ENCODE measurements at places on chromosomes 16 and 17.

DNA sequence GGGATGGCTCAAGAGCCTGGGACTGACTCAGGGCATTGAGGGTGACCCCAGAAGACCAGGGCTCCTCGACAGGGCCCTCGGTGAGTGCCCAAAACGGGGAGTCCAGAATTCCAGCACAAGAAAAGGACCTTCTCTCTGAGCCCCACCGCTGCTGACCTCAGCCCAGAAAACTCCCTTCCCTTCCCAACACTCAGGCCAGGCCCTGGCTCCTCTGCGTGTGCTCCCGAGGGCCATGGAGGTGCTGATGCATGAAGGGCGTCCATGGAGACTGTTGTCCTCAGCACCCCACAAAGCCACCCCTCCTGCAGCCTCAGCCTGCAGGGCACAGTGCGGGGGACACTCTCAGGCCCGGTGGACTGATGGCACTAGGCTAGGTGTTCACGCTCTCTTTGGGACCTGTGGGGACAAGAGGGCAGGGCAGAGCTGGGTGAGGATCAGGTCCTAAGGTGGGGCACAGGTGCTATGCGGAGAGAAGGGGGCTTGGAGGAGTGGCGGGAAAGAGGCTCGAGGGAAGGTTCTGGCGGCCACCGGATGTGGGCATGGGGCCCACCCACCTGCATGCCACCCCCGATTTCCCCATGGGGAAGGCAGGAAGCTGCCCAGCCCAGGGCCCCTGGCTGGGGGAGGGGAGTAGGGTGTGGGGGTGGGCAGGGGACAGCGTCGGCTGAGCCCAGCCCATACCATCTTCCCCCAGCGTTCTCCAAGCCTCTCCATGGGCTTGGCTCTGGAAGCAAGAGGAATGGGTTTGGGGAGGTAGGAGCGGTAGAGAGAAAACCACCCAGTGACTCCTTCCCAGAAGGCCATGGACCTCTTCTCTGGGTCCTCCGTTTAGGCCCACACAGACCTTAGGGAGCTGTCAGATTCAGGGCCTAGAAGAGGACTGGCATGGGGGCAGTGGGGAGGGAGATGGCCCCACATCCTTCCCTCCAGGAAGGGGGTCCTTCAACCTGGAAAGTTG lies 4.5 kb upstream of the TSPOAP1 start:
- no peak for DNase-seq

- peak; percentile 97 for DNase-seq
These were observed at the start of gene TOB1 for GRCh38 chr17:50866261-50866949. TOB1 (minus strand) TSS chr17:50866354; CDS start chr17:50864017, 2,337 bp downstream.

- DNase-seq, result no peak
These were observed 49.8 kb downstream of the IRX3 start for GRCh38 chr16:54236773-54237172.

GRCh38 chr16:2482708-2483534 lies 8.0 kb downstream of the TBC1D24 start:
- no peak for DNase-seq

- DNase-seq, result no peak
These were observed 355.7 kb downstream of the HAPSTR1 start for GRCh38 chr16:9447195-9447551.

DNA sequence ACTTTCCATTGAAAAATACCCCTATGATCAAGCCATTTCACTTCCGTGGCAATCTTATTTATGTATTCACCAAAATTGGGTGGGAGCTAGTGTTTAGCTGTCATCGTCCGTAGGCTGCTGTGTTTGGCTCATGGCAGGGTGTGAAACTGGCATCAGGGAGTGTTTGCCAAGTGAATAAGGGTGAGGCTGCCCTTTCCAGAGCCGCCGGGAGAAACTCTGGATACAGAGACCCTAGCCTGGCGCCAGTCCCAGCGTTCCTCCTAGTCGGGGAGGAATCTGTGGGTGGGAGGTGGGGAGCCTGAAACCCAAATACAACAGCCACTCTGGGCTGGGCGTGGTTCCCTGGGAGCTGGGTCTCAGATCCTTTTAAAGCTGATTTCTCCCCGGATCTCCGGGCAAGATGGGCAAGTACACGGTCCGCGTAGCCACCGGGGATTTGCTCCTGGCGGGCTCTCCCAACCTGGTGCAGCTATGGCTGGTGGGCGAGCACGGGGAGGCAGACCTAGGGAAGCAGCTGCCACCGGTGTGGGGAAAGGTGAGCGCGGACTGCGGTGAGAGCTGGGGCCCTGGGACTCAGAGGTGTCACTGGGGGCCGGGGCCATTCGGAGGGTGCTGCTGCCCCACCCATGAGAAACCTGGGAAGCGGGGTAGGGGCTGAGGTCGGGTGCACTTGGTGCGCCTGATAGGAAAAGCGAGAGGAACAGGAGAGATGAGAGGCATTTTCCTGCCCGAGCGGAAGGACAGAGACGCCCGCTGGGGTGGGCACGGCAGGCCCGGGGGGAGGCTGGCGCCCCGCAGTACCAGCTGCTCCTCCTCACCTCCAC lies 62.1 kb upstream of the TEKT1 start:
- no peak for DNase-seq

DNA sequence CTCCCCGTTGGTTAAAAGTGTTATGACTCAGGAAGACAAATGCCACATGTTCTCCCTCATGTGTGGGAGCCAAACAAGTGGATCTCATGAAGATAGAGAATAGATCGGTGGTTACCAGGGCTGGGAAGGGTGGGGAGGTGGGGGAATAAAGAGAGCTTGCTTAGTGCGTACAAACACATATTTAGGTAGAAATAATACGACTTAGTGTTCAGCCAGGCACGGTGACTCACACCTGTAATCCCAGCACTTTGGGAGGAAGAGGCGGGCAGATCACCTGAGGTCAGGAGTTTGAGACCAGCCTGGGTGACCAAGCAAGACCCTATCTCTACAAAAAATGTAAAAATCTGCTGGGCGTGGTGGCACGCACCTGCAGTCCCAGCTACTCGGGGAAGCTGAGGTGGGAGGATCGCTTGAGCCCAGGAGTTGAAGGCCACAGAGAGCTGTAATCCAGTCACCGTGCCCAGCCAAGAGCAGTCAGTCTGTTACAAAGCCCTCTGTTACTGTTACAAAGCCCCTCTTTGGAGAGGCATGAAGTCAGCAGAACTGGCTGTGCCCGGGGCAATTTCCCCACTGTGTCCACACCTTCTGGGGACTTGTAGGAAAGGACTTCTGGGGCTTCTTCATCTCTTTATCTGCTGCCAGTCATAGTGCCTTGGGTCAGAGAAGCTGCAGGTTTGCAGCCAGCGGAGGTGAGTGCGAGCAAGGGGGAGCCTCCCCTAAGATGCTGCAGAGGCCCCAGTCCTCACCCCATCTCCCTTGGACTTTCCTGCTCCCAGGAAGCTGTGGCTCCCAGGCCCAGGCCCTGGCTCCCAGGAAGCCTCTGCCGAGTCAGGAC lies 4.3 kb upstream of the ALDH3A1 start:
- DNase-seq, result no peak

- DNase-seq, result no peak
These were observed 37.6 kb downstream of the USP10 start for GRCh38 chr16:84737192-84738011.

DNA sequence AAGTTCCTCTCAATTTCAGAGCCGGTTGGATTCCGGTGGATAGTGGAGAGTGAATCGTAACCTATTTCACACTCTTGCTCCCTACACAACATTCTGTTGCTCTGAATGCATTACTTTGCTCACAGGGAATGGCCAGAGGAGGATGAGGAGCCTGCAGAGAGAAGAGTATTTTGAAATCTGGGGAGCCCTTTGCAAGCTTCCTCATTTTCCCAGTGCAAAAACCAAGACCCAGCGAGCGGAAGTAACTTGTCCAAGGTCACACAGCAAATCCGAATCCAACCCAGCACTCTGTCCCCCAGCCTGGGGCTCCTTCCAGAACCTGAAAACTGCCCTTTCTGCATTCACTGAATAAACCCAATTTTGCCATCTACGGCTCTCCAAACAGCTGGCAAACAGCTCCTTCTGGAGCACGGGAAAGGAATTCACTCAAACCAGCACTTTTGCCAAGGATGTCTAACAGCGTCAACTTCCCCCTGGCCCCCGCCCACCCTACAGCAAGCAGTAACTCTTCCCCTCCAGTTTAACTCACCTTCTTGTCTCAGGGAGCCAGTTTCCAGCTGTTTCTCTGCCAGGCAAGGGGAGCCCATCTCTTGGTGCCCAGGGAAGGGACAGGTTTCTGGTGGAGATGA lies 557 bp downstream of the KCNG4 start:
- DNase-seq, result no peak

GRCh38 chr16:81630635-81631031 lies 148.5 kb upstream of the PLCG2 start:
- no peak for DNase-seq

DNA sequence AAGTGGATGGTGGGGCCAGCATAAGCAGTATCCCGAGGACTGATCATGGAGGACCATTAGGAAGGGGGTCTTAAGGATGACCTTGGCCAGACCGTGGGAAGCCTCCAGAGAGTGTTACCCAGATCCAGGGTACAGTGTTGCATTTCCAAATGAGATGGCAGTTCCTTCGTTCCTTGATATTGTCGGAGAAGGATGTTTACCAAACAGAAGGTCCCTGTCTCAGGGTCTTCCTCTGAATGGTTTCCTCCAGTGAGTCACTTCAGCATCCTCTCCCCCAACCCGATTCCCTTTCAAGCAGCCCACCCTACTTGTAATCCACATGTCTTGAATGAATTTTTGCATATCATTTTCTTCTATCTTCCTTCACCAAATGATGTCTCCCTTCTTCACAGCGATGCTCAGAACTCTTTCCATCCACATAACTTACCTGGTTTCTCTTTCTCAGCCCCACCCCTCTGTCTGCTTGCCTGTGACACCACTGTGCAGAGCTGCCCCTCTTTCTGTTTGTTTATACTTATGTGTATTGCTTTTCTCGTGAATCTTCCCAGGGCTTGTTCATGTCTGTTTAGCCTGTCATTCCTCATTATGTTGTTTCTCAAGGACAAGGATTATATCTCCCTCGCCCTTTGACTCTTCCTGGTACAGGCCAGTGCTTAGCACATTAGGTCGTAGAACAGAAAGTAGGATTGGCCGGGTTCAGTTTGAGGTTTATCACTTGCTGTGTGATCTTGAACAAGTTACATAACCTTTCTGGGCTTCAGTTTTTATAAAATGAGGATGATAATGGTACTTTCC lies 5.7 kb downstream of the GOSR2 start:
- DNase-seq, result no peak

DNA sequence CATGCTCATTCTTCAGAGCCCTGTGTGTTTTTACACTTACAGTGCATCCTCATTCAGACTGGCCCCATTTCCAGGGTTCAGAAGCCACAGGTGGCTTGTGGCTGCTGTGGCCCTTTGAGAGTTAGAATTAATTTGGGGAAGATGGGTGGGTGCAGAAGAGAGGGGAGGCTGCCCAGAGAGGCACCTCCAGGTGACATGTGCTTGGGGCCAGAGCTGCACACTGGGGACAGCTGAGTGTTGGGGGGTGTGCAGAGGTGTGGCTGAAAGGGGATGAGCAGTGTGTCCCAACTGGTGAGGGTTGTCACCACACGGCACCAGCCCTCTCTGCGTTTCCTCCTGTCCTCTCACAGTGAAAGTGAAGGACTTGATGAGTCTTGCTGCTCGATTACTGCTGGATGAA lies 6.9 kb upstream of the EIF1 start:
- DNase-seq, result no peak

GRCh38 chr16:63050391-63050790 lies 1014.2 kb upstream of the CDH8 start:
- DNase-seq, result no peak

GRCh38 chr16:11056090-11056992 lies 112.0 kb downstream of the CLEC16A start:
- DNase-seq, result no peak
